ENCODE measurements at places on chromosomes 6 and 20. TPM values are rescaled to one million over a fixed set of nuclear protein-coding genes. Genes with fewer than 3 reads are reported as not detected.

- DNase-seq = no peak
- no peaks in the 10 kb centered on the region for H3K27me3 ChIP-seq
- peaks cover 23% of the 10 kb centered on the region for H3K4me1 ChIP-seq
- no peaks in the 10 kb centered on the region for H3K36me3 ChIP-seq
- no peak overlapping the region for H3K27ac ChIP-seq
Observed at GRCh38 chr20:50272724-50273446, 82.3 kb downstream of the CEBPB start.

GRCh38 chr6:75579951-75580350 is 21.7 kb upstream of the SENP6 start:
- no peak overlapping the region for H3K4me3 ChIP-seq
- no peak overlapping the region for H3K27ac ChIP-seq
- H3K27me3 ChIP-seq = no peaks in the 10 kb centered on the region

DNA sequence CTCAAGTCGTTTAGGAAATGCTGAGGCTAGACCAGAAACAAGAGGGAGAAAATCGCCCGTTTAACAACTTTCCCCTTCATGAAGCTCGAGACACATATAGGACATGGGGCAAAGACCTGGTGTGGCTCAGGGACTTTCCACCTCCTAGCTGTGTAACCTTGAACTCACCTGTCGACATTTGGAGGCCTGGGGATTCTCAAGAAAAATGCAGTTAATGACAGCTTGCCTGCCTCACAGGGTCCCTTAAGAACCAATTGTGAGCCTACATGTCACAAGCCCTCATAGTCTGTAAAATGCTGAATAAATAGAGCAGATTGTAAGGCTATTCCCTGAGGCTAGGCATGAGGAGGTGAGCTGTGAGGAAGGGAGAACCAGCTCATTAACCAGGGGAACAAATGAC is 35.1 kb downstream of the MGME1 start:
- no peak overlapping the region for H3K4me3 ChIP-seq
- H3K36me3 ChIP-seq = no peaks in the 10 kb centered on the region
- no peak for DNase-seq
- no peak overlapping the region for H3K27ac ChIP-seq
- H3K4me1 ChIP-seq = peaks cover 50% of the 10 kb centered on the region

- no peak overlapping the region for H3K27ac ChIP-seq
- H3K27me3 ChIP-seq = no peaks in the 10 kb centered on the region
- H3K4me1 ChIP-seq = no peaks in the 10 kb centered on the region
- no peak overlapping the region for H3K4me3 ChIP-seq
- DNase-seq = no peak
Observed at GRCh38 chr20:24033151-24033550, 44.6 kb upstream of the GGTLC1 start.

GRCh38 chr6:116265041-116265829 is 11.4 kb upstream of the TSPYL4 start:
- no peak for DNase-seq
- H3K27me3 ChIP-seq = no peaks in the 10 kb centered on the region
- H3K4me3 ChIP-seq = no peak overlapping the region

- no peaks in the 10 kb centered on the region for H3K4me1 ChIP-seq
- no peak overlapping the region for H3K4me3 ChIP-seq
- H3K27ac ChIP-seq = no peak overlapping the region
- no peaks in the 10 kb centered on the region for H3K27me3 ChIP-seq
- no peaks in the 10 kb centered on the region for H3K36me3 ChIP-seq
Observed at GRCh38 chr6:14459315-14459714, 341.7 kb downstream of the CD83 start.

RAET1L gene
- not detected for total RNA-seq
